ENCODE measurements at places on chromosomes 16 and 17. TPM values are rescaled to one million over a fixed set of nuclear protein-coding genes. Genes with fewer than 3 reads are reported as not detected.

GRCh38 chr16:49563666-49564065, 190.1 kb downstream of the C16orf78 start:
- H3K27ac ChIP-seq: no peak overlapping the region
- no peak overlapping the region for H3K4me3 ChIP-seq
- H3K27me3 ChIP-seq: no peaks in the 10 kb centered on the region
- DNase-seq: no peak
- H3K4me1 ChIP-seq: no peaks in the 10 kb centered on the region
- H3K36me3 ChIP-seq: no peaks in the 10 kb centered on the region

GRCh38 chr17:38579934-38580333, 25.8 kb downstream of the SRCIN1 start:
- H3K27me3 ChIP-seq: peaks cover 99% of the 10 kb centered on the region
- DNase-seq: no peak
- no peak overlapping the region for H3K4me3 ChIP-seq
- H3K27ac ChIP-seq: no peak overlapping the region
- H3K36me3 ChIP-seq: no peaks in the 10 kb centered on the region
- peaks cover 15% of the 10 kb centered on the region for H3K4me1 ChIP-seq

MT1X gene
- total RNA-seq: 28.0 TPM

ABCA6 gene
- total RNA-seq: 9.0 TPM

GNGT2 gene
- total RNA-seq: 1.3 TPM

Data from heart right ventricle (tissue), 16 donors.